ENCODE measurements at places on chromosomes 12 and 14. TPM values are rescaled to one million over a fixed set of nuclear protein-coding genes. Genes with fewer than 3 reads are reported as not detected.

PXMP2 gene
- 51.9 TPM for total RNA-seq

RHNO1 gene
- total RNA-seq, result 8.3 TPM

NTF3 gene
- total RNA-seq, result not detected

TAS2R19 gene
- 1.8 TPM for total RNA-seq

JDP2 gene
- total RNA-seq, result 50.5 TPM

DNA sequence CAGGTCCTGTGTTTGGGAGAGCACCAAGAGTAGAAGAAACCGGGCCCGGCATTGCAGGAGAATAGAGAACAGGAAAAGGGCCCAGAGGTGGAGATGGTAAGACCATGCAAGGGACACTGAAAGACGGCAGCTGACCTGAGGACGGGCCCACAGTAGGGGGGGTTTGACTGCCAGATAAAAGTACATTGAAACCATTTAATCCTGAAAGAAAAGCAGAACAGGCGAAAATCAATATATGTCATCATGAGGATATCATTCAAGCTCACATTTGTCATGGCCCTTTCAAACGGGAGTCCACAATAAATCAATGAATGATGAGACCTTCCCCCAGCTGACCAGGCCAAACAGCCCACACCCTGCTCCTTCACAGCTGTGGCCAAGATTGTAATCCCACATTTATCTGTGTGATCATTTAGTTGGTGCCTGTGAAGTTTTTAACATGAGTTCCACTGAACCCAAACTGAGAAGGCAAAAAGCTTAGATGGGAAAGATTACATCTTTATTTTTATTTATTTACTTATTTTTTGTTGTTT is 39.5 kb downstream of the E2F7 start:
- H3K27me3 ChIP-seq, result no peaks in the 10 kb centered on the region
- no peaks in the 10 kb centered on the region for H3K4me1 ChIP-seq
- no peak for DNase-seq
- H3K4me3 ChIP-seq, result no peak overlapping the region
- no peaks in the 10 kb centered on the region for H3K36me3 ChIP-seq

DNA sequence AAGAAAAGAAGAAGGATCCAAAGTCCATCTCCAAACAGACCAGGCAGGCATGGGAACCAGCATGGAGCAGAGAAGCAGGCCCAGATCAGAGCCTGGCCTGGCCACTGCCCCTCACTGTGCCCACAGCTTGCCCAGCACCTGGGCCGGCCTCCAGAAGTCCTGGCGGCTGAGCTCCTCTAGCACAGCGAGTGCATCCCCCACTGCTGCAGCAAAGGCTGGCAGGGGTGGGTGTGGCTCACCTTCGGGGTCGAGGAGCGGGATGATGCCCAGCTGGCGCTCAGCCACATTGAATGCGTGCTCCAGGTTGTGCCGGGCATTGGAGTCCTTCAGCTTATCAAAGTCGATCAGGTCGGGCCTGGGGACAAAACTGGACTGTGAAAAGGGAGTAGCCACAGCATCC is 78.7 kb downstream of the SPTB start:
- H3K36me3 ChIP-seq, result peaks cover 54% of the 10 kb centered on the region
- H3K4me3 ChIP-seq, result no peak overlapping the region
- H3K27me3 ChIP-seq, result no peaks in the 10 kb centered on the region
- H3K4me1 ChIP-seq, result peaks cover 5% of the 10 kb centered on the region

GRCh38 chr12:30694412-30695198 is 1.1 kb downstream of the IPO8 start:
- H3K27me3 ChIP-seq, result no peaks in the 10 kb centered on the region
- peak overlapping the region; percentile 90 for H3K27ac ChIP-seq
- no peak for DNase-seq
- H3K36me3 ChIP-seq, result no peaks in the 10 kb centered on the region
- H3K4me3 ChIP-seq, result peak overlapping the region; percentile 91
- H3K4me1 ChIP-seq, result peaks cover 44% of the 10 kb centered on the region

GRCh38 chr14:36647824-36648753 is 13.6 kb upstream of the PAX9 start:
- peaks cover 52% of the 10 kb centered on the region for H3K27me3 ChIP-seq
- no peaks in the 10 kb centered on the region for H3K36me3 ChIP-seq
- no peak overlapping the region for H3K27ac ChIP-seq
- H3K4me1 ChIP-seq, result peaks cover 21% of the 10 kb centered on the region

DNA sequence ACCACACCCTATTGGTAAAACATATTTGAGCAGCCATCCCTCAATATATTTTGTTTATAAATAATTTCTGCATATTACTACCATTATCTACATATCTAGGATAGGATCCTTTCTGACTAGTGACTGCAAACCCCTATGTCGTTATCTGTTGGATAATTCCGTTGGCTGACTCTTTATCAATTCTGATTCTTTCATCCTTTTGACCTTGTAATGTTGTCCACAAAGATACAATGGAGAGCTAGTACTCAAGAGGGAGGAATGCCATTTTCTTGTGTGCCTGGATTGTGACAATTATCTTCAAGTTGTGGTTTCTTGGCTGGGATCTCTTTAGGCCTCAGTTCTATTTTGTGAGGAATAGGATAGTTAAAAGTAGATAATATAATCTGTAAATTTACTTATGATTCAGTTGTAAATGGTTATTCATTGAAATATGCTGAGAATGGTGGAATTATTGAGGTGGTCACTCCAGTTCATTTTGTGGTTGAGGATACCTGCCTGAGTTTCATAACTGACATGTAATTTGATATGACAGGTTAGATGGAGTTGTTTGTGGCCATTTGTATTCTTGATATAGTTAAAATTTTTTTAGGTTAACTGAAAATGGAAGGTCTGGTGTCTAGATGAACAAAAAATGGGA is 10.1 kb downstream of the CHST11 start:
- no peak overlapping the region for H3K27ac ChIP-seq
- H3K4me1 ChIP-seq, result peaks cover 7% of the 10 kb centered on the region
- H3K36me3 ChIP-seq, result no peaks in the 10 kb centered on the region
- H3K27me3 ChIP-seq, result no peaks in the 10 kb centered on the region
- no peak overlapping the region for H3K4me3 ChIP-seq

GRCh38 chr12:88994537-88994936 is 357.8 kb downstream of the DUSP6 start:
- H3K36me3 ChIP-seq, result no peaks in the 10 kb centered on the region
- H3K4me1 ChIP-seq, result peaks cover 5% of the 10 kb centered on the region
- no peak for DNase-seq
- no peak overlapping the region for H3K27ac ChIP-seq

- no peak overlapping the region for H3K4me3 ChIP-seq
- no peaks in the 10 kb centered on the region for H3K4me1 ChIP-seq
- DNase-seq, result no peak
- H3K27ac ChIP-seq, result no peak overlapping the region
Observed at GRCh38 chr14:54048311-54048710, 91.7 kb upstream of the BMP4 start.

DNA sequence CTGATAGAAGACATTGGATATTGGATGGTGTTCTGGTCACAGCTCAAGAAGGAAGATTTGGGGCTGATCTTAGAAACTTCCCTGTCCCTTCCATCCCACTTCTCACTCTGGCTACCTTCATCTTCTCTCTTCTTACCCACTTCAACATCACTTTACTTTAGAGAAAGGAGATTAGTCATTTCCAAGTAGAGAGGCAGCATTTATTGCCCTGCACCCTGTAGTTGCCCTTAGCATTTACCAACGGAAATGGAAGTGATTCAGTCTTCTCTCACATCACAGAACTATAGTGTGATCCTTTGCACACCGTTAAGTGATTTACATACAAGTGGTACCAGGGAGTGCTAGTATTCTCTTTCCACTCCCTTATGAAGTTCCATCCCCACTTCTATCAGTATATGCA is 52.4 kb downstream of the PHLDA1 start:
- no peak for DNase-seq
- peak overlapping the region; percentile 70 for H3K27ac ChIP-seq
- H3K4me1 ChIP-seq, result peaks cover 30% of the 10 kb centered on the region
- H3K36me3 ChIP-seq, result no peaks in the 10 kb centered on the region

DNA sequence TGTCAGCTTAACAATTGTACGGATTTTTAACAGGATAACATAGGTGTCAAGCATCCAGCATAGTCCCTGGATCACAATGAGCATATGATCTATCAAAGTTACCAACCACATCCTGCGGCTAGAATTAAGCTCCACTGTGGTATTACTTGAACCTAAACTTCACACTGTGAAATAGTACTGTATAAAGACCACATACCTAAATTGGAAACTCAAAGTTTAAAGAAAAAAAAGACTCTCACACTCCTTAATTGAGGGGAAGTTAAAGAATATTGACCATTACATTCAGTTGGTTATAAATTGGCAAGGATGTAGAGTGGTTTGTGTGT is 133.0 kb upstream of the PZP start:
- no peaks in the 10 kb centered on the region for H3K27me3 ChIP-seq
- peaks cover 4% of the 10 kb centered on the region for H3K4me1 ChIP-seq
- H3K27ac ChIP-seq, result no peak overlapping the region
- no peak for DNase-seq
- H3K4me3 ChIP-seq, result no peak overlapping the region

- DNase-seq, result no peak
- no peak overlapping the region for H3K4me3 ChIP-seq
- no peaks in the 10 kb centered on the region for H3K36me3 ChIP-seq
Observed at GRCh38 chr12:11162502-11162901, 8.5 kb upstream of the SMIM10L1 start.

GRCh38 chr14:59407246-59408010 is 57.8 kb downstream of the GPR135 start:
- DNase-seq, result no peak
- H3K27ac ChIP-seq, result peak overlapping the region; percentile 48
- peaks cover 17% of the 10 kb centered on the region for H3K4me1 ChIP-seq
- no peak overlapping the region for H3K4me3 ChIP-seq
- H3K36me3 ChIP-seq, result no peaks in the 10 kb centered on the region

GRCh38 chr14:29944091-29944490 is 16.4 kb upstream of the PRKD1 start:
- no peak overlapping the region for H3K4me3 ChIP-seq
- H3K36me3 ChIP-seq, result no peaks in the 10 kb centered on the region
- no peaks in the 10 kb centered on the region for H3K4me1 ChIP-seq
- H3K27ac ChIP-seq, result no peak overlapping the region
- DNase-seq, result no peak
- no peaks in the 10 kb centered on the region for H3K27me3 ChIP-seq

GRCh38 chr14:43872752-43873655 is 634.1 kb downstream of the FSCB start:
- no peaks in the 10 kb centered on the region for H3K27me3 ChIP-seq
- H3K4me3 ChIP-seq, result no peak overlapping the region
- no peak overlapping the region for H3K27ac ChIP-seq
- no peaks in the 10 kb centered on the region for H3K36me3 ChIP-seq
- DNase-seq, result no peak
- no peaks in the 10 kb centered on the region for H3K4me1 ChIP-seq

GRCh38 chr14:52012635-52013034 is 23.3 kb downstream of the RTRAF start:
- no peak for DNase-seq
- H3K27me3 ChIP-seq, result no peaks in the 10 kb centered on the region
- no peak overlapping the region for H3K27ac ChIP-seq
- H3K36me3 ChIP-seq, result peaks cover 44% of the 10 kb centered on the region
- peaks cover 30% of the 10 kb centered on the region for H3K4me1 ChIP-seq

- H3K27ac ChIP-seq, result no peak overlapping the region
- H3K36me3 ChIP-seq, result no peaks in the 10 kb centered on the region
- peaks cover 17% of the 10 kb centered on the region for H3K4me1 ChIP-seq
- peaks cover 20% of the 10 kb centered on the region for H3K27me3 ChIP-seq
- peak overlapping the region; percentile 28 for H3K4me3 ChIP-seq
- no peak for DNase-seq
Observed at GRCh38 chr12:46830731-46831334, 5.0 kb upstream of the SLC38A4 start.

- no peak overlapping the region for H3K27ac ChIP-seq
- H3K36me3 ChIP-seq, result peaks cover 100% of the 10 kb centered on the region
- H3K4me3 ChIP-seq, result no peak overlapping the region
Observed at GRCh38 chr14:69775012-69775411, 8.1 kb downstream of the SRSF5 start.

Measured in esophagus muscularis mucosa (tissue), 4 donors.